ENCODE measurements at places on chromosomes 6 and 20. TPM values are rescaled to one million over a fixed set of nuclear protein-coding genes. Genes with fewer than 3 reads are reported as not detected.
A peak's percentile ranks its signal among the peaks of the same experiment; 100 is the strongest.

Gene NRSN1
- not detected for total RNA-seq

Gene TFAP2C
- not detected for total RNA-seq

Gene ME1
- 2.2 TPM for total RNA-seq

Gene MRS2
- total RNA-seq = 10.9 TPM

Gene HLA-DMA
- 0.44 TPM for total RNA-seq

- DNase-seq = no peak
These were observed 32.0 kb upstream of the TCF21 start for GRCh38 chr6:133856911-133857310.

DNA sequence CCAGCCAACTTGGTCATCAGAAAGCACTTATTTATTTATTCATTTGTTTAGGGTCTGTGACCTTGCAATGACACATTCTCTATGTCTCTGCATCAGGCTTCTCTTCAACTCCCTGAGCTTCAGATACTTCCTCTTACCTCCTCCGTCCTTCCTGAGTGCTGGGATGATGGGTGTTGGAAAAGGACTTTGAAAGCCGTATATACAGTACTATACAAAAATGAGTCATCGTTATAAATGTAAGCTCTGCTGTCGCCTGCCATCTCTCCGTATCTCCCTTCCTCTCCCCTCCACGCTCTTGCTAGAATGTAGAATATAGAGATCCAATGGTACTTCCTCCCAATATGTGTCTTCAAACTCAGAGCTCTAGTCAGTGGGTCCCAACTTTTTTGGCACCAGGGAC lies 91.9 kb upstream of the SALL4 start:
- no peak for DNase-seq

- DNase-seq = no peak
These were observed 296.3 kb downstream of the CDKAL1 start for GRCh38 chr6:20830576-20830975.

GRCh38 chr6:29255530-29255929 lies 46.0 kb upstream of the OR14J1 start:
- DNase-seq = no peak

- DNase-seq = no peak
These were observed 63.7 kb downstream of the PTPRK start for GRCh38 chr6:128456510-128457230.

DNA sequence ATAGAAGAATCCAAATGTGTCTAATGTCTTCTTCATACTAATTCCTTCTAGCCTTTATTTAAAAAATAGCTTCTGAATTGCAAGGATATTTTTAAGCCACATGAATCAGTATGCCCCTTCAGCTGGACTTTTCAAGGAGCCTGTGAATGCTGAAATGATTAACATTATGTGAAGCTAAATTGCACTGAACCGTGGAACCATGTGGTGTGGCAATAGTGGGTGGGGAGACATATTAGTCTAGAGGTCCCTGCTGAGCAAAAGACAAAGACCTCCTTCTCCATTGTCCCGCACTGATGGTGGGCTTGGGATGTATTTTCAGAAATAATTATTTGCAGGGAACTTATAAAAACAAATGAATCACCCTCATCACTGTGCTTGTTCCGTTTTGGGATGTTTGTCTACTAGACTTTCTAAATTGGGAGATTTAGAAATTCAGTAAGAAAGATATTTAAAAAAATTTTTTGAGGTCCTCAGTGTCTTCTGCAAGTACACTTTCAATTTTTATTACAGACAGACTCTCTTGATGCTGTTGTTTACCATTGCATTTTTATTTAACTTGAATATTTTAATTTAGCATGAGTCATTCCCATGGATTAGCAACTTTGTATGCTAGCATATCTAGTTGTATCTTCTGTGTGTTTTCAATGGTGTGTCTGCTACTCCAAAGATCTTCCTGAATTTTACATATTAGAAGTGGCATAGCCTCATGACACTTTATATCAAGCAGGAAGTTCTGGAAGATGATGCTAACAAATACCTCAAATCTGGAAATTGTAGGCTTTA lies 238.1 kb downstream of the LAMA2 start:
- DNase-seq = no peak

- DNase-seq = peak; percentile 27
These were observed 349.8 kb upstream of the ARID1B start for GRCh38 chr6:156427345-156427744.

- DNase-seq = no peak
These were observed 12.1 kb upstream of the SMOC2 start for GRCh38 chr6:168428863-168429262.

DNA sequence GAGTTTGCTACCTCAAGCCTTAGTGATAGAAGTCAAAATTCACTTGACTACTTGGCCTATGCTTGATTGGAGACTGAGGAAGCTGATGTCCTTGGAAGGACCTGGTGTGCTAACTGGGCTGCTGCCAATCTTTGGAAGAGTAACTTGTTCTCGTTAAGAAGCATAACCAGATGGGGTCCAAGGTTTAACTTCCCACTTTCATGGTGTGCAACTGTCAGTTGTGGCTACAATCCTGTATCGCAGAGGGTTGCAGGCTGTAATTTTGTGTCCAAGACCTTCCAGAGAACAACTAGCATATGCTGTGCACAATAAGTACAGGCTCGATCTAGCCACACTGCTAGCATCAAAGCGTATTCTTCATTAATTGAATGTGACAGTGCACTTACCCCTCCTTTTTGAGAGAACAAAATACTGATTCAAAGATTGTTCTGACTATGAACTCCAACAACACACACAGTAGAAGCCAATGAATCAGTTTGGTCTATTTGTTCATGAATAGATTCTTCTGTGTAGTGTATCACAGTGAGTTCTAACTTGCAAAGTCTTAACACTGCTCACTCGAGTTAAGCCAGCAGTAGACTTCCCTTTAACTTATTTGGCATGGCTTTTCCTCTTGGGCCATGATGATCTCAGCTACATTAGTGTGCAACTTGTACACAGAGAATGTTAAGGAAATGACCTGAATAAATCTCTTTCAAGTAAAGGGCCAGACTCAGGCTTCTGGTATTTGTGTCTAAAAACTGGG lies 15.8 kb upstream of the PLCB1 start:
- DNase-seq = no peak

GRCh38 chr6:72386324-72386723 lies 235.5 kb upstream of the KCNQ5 start:
- DNase-seq = peak; percentile 17

DNA sequence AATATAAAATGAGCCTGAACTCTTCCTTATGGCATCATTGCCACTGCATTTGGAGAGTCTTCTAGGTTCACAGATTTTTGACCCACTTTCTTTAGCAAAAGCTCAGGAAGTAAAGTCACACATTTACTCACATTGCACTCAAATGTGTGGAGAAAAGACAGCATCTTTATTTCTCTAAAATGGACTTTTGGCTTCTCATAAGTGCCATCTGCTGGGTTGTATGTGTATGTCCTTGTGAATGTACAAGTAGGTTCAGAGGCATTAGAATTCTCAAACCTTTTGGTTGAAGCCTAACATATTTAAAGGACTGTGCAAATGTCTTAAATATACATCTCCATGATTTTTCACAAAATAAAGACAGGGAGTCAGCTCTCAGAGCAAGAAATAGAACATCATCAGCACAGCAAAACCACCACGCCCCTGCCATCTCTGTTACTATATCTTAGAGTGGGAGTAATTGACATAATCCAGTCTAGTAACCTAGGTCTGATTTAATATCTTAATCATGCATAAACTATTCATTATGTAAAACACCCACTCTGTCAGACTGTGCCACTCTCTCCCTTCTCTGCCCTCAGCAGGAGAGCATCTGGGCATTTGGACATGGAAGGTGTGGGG lies 42.2 kb upstream of the SPTLC3 start:
- DNase-seq = peak; percentile 37

- no peak for DNase-seq
These were observed 328.6 kb upstream of the PLCB4 start for GRCh38 chr20:8740265-8740664.

DNA sequence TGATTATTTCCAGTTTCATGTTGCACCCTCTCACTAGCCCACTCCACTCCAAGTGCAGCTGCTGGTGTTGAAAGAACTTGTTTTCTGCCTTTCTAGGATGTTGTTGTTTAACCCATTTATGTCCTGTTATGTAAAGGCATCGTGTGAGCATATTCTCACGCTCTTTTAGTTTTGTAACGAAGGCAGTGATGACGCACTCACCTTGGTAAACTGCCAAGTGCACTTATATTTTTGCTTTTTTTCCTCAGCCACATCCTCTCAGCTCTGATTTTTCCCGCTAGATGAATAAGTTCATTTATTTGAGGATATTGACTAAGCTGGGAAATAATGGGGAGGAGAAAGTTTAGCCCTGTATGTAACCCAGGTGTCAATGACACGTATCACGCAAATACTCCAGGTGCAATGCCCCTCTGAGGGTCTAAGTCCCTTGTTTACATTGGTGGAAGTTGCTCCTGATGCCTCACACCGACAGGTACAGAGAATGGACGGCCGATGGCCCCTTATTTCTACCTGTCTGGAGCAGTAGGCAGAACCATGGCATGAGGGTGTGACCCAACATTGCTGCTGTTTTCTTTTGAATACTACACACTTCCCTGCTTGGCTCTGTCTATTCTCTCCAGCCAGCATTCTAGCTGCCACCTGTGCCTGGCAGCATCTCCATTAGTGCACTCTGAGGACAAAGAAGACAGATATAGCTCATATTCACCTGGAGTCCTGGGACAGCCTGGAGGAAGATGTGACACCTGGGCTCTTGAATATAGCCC lies 132.7 kb upstream of the SLC24A3 start:
- peak; percentile 11 for DNase-seq

GRCh38 chr20:59598625-59599310 lies 5.6 kb upstream of the PHACTR3 start:
- DNase-seq = peak; percentile 44

DNA sequence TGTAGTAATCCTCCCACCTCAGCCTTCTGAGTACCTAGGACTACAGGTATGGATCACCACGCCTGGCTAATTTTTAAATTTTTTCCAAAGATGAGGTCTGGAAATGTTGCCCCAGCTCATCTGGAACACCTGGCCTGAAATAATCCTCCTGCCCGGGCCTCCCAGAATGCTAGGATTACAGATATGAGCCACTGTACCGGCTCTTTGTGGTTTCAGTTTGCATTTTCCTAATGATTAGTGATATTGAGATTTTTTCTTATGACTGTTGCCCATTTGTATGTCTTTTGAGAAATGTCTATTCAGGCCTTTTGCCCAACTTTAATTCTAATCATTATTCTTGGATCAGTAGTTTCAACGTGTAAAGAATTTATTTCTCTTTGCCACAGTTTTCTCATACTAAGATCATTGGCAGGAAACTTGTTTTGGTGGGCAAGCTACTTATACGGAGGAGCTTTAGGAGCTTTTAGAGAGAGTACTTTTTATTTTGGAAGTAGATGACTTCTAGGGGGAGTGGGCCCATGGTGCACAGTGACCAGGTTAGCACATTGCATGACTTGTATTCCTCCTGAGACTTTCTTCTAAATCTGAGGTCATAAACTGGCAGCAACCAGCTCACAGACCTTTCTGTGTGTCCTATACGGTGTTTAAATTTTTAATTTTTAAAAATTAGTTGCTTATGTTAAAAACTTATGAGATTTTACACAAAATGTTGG lies 62.3 kb downstream of the STK4 start:
- DNase-seq = no peak

DNA sequence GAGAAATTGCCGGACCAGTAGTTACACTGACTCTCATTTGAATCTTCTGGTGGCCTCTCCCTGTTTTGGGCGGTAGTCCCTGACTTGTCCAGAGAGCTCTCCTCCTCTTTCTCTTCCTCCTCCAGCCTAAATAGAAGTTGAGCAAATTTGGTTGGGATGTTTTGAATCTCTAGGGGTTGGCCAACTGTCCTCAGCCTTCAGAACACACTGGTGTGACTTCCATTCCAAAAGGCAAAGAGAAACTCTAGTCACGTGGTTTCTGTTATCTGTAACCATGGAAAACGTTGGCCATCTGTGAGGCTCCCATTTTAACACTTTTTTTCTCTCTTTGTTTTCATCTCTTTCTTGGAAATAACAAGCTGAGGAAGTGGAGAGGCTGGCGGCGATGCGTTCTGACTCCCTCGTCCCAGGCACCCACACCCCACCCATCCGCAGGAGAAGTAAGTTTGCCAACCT lies 275.3 kb downstream of the TBC1D7 start:
- no peak for DNase-seq

- DNase-seq = no peak
These were observed 19.8 kb upstream of the MYLIP start for GRCh38 chr6:16108921-16109658.

DNA sequence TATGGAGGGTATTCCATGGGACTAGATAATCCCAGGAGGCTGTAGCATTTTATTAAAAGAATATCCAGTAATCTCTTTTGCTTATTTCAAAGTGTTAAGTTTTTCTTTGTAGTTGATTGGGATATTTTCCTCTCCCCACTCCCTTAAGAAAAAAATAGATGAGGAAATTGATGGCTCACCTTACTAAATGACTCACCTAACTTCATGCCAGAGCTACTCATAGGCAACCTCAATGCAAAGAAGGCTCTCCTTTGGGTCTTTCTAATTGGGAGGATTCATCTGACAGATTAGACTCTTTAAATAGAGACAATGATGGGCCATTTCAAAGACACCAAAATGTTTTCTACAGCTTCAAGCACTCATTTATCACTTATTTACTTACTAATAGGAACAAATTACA lies 528.5 kb upstream of the BTBD3 start:
- DNase-seq = no peak

DNA sequence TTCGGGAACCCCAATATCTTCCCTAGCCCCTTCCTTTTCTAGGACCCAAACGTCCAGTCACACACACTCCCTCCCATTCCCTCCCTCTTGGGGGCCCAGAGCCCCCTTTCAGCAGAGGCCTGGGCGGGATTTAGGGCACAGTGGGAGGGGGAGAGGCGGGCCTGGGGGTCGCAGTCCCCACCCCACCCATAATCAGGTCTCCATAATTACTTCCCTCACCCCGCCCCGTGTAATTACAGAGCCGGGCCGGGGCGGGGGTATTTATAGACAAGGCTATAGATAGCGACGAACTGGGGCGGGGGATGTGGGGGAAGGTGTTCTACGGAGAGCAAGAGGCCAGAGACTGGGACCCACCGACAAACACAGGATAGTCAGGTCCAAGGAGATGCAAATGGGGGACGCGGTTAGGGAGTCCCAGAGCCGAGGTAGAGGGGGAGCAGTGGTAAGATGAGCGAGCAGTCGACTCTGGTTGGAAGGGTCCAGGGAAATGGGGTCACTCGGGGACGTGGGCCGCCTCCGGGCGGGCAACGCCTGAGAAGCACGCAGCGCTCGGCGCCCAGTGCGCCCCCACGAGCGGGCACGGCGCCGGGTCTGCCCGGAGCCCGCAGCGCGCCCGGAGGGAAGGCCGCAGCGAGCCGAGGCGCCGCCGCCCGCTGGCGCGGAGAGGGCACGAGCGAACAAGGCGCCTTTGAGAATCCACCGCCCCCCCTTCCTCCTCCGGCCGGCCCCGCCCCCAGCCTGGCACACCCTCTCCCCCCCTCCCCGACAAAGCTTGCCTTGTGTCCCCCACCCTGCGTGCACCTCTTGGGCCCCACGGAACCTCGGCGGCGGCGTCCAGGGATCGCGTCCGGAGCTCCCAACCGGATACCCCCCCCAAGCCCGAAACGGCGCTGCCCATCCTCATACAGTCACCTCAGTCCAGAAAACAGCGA lies 670 bp upstream of the COL11A2 start:
- DNase-seq = no peak

All from lung microvascular endothelial cell (primary cell).